NCI-H2081 (cell line): ENCODE measurements at places on chromosomes 7 and 10.

GRCh38 chr10:33781606-33782395 lies 447.3 kb upstream of the NRP1 start:
- no peak for DNase-seq

DNA sequence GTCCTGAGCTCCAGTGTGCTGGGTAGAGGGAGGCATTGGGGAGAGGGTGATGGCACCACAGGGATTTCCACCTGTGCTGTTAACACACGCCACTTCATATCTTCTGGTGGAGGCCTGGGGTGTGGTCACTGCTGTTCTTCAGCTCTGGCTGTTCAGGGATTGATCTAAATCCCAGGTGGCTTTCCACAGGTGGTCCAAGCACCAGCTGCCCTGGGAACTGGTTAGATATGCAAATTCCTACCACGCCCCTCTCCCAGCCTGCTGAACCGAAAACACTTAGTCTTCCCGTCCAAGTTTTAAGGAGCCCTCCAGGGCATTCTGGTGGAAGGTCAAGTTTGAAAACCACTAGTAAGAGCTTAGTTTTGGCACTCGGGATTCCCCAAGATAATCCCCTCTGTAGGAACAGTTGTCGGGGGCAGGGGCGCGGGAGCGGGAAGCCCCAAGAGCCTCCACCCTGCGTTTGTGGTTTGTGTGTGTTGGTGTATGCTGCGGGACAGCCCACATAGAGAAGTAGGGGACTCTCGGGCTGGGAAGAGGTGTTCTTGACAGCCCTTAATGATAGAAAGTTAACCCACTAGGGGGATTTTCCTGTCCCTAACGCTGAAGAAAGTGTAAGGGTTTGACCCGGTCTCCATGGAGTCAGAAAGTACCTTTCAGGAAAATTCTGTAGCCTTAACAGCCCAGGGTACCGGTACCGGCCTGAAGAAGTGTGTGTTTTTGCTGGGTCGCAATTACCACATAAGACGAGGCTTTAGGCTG lies 5.1 kb downstream of the DEPP1 start:
- DNase-seq: no peak

DNA sequence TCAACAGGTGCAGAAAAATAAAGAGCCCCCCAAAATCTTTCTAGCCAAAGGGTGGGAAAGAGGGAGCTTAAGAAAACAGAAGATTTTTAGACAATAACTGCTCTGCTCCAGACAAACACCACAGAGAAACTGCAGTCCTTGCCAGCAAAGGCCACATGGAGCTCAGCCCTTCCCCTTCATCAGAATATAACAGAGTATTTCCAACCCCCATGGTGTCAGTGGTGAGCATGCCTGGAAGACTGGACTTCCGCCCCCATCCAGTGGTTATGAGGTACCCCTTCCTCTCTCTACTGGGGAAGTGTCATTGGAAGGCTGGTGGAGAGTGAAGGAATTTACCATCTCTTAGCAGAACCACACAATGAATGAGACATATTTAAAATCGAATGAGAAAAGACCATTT lies 1007.3 kb upstream of the CELF2 start:
- DNase-seq: no peak

GRCh38 chr10:121058082-121058481 lies 206.9 kb downstream of the WDR11 start:
- DNase-seq: no peak

GRCh38 chr7:4774658-4775249 lies 669 bp upstream of the AP5Z1 start:
- peak; percentile 27 for DNase-seq

DNA sequence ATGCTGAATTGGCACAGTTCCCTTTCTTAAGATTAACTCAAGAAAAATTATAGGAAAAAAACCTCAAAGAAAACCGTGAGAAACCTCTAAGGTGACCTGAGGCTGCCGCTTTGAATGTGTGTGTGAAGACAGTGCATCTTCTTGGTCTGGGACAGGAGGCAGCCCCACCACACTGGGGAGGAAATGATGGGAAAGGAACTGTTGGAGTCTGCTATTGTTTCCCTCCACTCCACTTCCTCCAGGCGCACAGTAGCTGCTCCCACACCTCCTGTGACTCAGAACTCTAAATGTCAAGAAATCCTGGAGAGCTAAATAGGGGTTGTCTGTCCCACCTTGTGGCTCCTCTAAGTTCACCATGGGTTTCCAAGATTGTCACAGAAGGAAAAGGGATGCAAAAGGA lies 179.4 kb downstream of the PDE1C start:
- no peak for DNase-seq

GRCh38 chr7:15686295-15686956 lies at the start of gene MEOX2:
Gene MEOX2 (minus strand): TSS chr7:15686683. CDS start chr7:15686402, 281 bp downstream.
- DNase-seq: peak; percentile 76

DNA sequence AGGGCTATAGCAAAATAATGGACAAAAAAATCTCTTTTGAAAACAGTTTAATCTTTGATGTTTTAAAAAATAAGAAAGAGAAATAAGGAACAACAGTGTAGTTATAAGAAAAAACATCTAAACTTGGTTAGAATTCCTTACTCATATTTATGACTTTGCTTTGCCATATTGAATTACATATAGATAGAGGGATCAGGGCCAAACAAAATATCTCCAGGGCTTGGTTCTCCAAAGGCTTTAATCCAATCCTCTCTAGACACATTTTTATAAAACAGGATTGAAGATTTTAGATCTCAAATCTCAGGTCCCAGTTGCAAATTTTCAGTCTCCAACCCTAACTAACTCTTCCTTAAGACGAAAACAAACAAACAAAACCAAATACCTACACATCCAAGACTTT lies 72.6 kb upstream of the RHOBTB1 start:
- DNase-seq: no peak

- no peak for DNase-seq
Measured at GRCh38 chr10:92122941-92123450, 167.9 kb downstream of the CPEB3 start.

GRCh38 chr10:112949143-112949823 lies 764 bp upstream of the TCF7L2 start:
- DNase-seq: no peak

- DNase-seq: no peak
Measured at GRCh38 chr10:26457088-26457487, 18.9 kb downstream of the APBB1IP start.

GRCh38 chr10:31317652-31318381 lies 1.2 kb upstream of the ZEB1 start:
- DNase-seq: no peak

- DNase-seq: no peak
Measured at GRCh38 chr10:100289641-100290040, 3.2 kb upstream of the BLOC1S2 start.

- no peak for DNase-seq
Measured at GRCh38 chr10:71717056-71717455, 2.5 kb downstream of the C10orf105 start.

DNA sequence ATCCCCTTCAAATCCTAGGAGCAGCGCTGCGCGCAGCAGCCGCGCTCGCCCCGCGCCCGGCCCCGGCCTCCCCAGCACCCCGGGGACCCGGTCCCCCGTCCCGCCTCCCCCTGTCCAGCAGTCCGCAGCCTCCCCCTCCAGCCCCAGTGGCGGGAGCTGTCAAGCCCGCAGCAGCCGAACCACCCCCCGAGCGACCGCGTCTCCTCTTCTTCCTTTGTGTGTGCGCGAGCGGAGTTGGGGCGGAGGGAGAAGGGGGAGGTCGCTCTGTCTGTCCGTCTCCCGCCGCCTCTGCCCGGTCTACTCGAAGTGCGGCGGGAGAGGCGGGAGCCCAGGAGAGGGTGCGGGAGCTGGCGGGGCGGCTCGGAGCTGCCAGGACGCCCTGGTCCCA lies 375 bp upstream of the CHN2 start:
- DNase-seq: no peak

GRCh38 chr7:85851571-85852193 lies 664.8 kb upstream of the SEMA3D start:
- peak; percentile 59 for DNase-seq

DNA sequence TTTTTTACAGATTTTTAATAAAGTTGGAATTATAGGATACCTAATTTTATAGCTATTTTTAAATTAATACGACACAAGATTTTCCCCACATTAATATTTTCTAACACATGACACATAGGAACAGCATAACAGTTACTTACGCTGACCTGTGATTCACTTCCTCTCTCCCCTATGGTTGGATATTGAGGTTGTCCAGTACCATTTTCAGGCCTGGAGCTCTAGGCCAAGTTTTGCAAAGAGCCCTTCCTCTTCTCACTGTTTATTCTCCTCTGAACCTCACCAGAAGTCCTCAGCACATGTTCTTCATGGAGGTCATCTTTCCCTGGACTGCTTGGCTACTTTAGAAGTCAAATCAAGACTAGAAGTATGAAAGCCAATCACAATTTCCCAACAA lies 28.2 kb downstream of the LYZL1 start:
- DNase-seq: no peak

GRCh38 chr7:115024276-115024675 lies 102.4 kb downstream of the MDFIC start:
- DNase-seq: no peak

- no peak for DNase-seq
Measured at GRCh38 chr7:135980665-135981180, 3.6 kb upstream of the MTPN start.

- DNase-seq: no peak
Measured at GRCh38 chr10:112071596-112072133, 111.9 kb downstream of the GPAM start.

- DNase-seq: no peak
Measured at GRCh38 chr10:102779680-102780526, 36.2 kb downstream of the WBP1L start.

DNA sequence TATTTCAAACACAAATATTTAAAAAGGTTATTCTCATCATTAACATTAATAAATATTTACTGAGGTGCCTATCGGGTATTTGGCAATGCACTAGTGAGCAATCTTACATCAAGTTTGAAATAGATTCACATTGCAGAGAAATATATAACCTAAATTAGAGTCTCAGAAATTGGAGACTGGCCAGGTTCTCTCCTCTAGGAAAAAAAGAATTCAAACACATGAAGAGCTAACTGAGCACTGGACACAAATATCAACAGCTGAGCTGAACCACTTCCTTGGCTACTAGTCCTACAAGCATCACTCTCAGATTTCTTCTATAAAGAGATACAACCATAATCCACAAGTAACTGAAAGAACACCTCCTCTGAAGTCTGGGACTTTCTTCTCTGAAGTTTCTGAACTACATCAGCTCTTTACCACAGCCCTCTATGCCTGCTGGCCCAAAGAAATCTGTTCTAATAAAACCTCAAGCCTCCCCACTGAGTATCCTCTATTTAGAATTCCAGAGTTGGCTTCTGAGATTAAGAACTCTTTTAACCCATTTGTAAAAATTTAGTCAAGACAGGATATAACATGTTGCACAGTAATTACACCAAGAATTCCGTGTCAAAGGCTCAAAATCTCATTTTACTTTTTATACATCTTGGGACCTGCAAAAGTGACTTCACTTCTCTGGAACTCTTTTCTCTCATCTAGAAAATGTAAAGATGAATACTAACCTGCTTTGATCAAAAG lies 45.2 kb downstream of the MTERF1 start:
- DNase-seq: no peak

DNA sequence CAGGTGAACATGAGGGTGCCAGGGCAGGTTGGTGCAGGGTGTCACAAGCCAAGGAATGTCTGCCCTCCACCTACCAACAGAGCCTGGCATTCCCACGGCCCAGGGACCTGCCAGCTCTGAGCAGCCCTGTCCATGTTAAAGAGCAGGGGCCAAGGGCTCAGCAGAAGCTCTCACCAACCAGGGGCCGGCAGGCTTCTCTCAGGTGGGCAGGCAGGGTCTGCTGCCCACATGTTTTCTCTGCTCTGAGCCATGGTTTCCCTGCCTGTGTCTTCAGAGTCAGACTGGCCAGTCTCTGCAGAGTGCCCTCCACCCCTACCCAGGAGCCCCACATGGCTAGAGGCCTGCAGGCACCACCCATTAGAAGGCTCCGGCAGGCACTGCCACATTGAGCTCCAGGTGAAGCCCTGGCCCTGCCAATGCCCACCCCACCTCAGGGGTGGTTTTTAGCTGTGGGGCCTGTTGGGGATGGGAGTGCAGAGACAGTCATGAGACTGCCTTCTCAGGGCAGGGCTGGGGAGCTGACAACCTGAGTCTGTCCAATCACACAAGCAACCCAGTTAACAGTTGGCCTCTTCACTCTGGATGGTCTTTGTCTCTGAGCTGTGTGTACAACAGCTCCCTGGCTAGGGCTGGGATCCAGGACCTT lies 135.9 kb downstream of the ARHGAP22 start:
- DNase-seq: no peak

- peak; percentile 5 for DNase-seq
Measured at GRCh38 chr10:7756360-7756992, 31.3 kb downstream of the KIN start.

GRCh38 chr7:107966711-107967110 lies 36.2 kb downstream of the LAMB1 start:
- DNase-seq: no peak

DNA sequence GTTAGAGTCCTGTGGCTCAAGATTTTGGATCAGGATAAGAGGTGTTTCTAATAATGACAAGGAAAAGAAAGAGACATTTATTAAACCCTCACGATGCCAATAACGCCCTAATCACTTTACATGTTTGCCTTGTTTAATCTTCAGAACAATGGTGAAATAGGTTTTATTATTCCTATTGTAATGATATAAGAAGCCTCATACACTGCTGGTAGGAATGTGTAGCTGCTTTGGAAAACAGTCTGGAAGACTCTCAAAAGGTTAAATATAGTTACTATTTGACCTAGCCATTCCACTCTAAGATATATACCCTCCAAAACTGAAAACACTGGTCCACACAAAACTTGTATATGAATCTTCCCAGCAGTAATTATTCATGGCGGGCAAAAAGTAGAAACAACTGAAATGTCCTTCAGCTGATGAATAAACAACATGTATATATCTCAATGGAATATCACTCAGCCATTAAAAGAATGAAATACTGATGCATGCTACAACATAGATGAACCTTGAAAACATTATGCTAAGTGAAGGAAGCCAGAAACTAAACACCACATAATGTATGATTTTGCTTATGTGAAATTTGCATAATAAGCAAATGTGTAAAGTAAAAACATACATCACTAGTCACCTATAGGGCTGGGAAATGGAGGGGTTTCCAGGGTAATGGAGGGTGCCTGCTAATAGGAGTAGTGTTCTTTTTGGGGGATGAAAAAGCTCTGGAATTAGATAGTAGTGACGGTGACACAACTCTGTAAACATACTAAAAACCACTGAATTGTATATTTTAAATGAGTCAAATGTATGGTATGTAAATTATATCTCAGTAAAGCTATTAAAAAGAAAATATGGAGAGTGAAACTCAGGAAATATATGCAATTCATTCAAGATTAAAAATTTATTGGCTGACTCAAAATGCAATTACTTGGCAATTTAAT lies 76.9 kb upstream of the ANK3 start:
- DNase-seq: no peak

GRCh38 chr7:93442478-93443224 lies 131.9 kb downstream of the CALCR start:
- DNase-seq: peak; percentile 35
